Stimulated activated CD8-positive, alpha-beta memory T cell treated with anti-CD3 and anti-CD28 coated beads, Interleukin-7, amount 100 ng/mL, for 1 hour (primary cell): ENCODE measurements at places on chromosomes 3 and 15.

GRCh38 chr3:48370333-48370713 is 1.7 kb upstream of the FBXW12 start:
- no peak for DNase-seq

DNA sequence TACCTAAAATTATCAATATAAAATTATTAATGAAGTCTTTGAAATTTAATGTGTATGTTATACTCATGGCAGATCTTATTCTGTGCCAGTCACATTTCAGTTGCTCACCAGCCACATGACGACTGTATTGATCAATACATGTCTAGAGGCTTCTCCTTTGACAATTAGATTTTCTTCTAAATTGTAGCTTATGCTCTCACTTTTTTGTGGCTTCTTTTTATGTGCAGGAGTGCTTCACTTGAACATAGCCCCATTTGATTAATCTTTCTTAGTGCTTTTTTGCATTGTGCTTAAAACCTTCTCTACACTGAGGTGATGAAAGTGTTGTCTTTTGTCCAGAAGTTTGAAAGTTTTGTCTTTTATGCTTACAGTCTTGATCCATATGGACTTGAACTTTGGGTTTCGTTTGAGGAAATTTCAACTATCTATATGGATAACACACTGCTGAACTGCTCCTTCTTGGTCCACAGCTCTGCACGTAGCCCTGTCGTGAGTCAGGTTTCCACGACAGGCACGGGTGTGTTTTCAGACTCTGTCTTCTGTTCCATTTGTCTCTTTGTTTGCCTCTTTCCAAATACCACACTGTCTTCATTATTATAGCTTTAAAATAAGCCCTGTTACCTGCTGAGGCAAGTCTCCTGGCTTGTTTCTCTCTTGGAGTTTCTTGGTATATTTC is 393.9 kb upstream of the CFAP20DC start:
- DNase-seq, result no peak

DNA sequence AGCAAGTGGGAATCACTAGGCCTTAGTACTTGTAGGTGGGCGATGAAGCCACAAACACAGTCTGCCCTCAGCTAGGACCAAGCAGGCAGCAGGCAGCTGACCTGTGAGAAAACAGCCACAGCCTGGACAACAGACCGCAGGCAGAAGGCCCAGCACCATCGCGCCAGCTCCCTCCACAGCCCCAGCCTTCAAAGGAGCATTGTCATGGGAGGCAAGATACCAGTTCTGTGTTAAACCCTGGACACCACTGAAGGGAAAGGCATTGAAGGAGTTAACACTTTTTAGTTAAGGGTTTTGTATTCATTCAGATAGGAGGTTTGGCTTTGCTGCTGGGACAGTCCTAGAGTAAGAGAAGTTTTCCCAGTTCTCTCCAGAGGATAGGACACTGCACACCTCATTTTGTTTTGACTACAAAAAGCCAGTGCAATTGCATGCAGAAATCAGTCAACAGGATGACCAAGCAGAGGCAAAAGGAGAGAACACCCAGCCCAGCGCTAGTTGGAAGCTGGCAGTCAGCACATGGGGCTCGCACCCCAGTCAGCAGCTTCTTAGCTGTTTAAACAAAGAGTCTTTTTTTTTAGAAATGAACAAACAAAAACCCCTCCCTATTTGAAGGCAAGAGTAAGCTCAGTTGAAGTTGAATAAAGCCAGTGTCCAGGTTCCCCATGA is 286.1 kb upstream of the TPM1 start:
- no peak for DNase-seq

DNA sequence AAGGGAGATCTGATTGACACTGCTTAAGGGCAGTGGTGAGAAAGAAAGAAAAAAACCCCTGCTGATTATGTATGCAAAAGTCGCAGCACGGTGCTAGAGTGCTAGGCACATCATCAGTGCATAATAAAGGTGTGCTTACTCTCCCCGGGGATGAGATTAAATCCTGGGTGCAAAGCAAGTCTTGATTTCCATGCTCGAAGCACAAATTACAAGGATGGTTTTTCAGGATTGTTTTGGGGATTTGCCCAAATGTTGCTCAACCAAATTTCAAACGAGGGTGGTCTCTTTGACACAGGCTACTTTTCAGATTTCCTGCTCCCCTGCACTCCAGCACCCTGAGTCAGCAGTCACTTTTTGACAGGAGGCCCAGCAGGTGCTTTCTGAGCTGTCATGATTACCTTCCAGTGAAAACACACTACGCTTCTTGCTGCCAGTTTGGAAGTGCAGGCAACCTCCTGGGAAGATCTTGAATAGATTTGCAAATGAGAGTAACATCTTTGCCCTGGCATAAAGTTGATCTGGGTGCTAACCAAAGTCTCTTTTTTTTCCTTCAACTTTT is 167.5 kb upstream of the TRIM42 start:
- DNase-seq, result no peak

DNA sequence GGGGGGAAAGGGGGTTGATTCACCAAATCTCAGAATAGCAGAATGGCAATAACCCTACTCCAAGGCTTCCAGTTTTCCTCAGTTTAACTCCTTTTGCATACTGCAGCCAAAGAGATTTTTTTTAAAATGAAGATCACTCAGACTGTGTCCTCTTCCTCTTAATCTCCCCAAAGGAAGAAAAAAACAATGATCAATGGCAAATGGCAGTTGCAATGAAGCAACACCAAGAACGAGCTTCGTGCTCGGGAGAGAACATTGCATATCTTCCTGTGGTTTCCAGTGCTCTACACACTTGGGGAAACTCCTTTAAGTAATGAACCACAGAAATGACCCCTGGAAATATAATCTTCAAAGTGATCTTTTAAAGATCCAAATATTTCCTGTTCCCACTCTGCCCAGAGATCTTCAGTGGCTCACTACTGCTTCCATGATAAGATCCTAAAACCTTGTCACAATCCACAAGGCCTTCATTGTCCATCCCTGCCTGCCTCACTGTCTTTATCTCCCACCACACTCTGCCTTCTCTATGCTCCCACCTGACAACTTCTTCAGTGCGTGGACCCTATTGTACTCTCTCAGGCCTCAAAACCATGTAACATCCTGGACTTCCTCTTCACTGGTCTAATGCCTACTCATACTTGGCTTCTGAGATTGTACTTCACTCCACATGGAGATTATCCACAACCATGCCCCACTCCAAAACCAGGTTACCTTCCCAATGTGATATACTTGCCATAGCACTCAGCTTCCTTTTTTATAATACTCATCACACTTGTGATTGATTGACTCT is 394.8 kb downstream of the FHIT start:
- DNase-seq, result no peak

DNA sequence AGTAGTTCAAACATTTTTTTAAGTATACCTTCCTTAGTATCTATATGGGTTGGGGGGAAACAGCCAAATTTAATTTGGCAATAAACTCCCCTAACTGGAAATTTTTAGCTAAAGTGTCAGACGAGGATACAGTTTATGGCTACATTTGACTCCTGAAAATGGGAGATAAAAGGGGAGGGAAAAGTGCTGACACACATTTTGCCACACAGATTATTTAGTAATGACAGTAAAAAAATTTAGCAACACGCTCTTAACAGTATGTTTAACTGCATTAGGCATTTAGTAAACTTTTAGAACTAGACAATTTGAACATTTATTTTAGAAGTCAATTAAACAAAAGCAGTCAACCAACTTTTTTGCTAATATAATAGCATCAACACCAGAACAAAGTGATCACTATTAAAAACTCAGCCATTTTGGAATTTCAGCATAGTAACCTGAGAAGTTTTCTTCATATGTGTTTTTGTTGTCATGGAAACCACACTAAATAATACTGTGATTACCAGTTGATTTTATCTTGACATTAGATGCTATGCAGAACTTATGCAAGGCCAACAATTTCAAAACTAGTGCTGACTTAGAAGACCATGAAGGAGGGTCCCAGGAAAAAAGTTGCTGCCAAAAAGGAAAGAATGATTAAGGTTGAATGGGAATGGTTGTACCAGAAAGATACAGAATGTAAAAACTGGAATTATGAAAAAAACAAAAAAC is 47.0 kb upstream of the TFG start:
- no peak for DNase-seq

GRCh38 chr15:70245932-70246622 is 148.4 kb upstream of the TLE3 start:
- no peak for DNase-seq

GRCh38 chr3:178971614-178972013 is 100.0 kb downstream of the ZMAT3 start:
- DNase-seq, result no peak

GRCh38 chr3:1616744-1617143 is 481.9 kb upstream of the CNTN4 start:
- no peak for DNase-seq

DNA sequence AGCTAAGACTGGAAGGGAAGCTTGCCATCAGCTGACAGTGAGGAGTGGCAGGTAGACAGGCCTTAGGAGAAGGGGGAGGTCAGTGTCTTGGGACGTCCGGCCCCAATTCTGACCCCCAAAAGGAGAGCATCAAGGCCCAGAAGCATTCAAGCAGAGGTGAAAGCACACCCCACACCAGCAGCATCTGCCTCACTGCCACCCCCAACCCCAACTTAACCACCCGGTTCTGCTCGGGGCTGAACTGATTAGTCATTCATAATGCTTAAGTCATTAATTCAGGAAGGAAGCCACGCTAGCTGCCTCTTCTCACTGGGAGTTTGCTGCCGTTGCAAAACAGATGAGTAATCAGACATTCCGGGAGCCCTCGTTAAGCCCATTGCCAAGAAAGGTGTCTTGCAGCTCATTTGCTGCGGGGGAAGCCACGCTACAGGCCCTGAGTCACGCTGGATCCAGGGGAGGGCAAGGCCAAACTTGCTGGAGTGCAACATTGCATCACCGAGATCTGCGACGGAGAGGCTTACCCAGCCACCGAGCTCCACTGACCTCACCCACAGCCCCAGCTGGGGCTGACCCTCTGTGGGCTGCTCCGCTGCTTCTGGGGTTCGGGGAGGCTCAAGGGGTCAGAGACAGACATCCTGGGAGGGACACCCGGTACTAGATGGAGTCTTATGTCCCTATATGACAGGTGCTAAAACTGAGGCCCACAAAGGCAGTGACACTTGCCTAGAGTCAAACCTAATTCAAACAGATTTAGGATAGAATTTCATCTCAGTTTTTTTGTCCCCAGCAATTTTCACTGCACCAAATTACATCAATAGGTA is 46.4 kb upstream of the HES1 start:
- no peak for DNase-seq

- DNase-seq, result no peak
Measured at GRCh38 chr3:14913071-14913925, 34.1 kb upstream of the NR2C2 start.

GRCh38 chr3:144429719-144430121 is 458.1 kb downstream of the DIPK2A start:
- DNase-seq, result no peak

DNA sequence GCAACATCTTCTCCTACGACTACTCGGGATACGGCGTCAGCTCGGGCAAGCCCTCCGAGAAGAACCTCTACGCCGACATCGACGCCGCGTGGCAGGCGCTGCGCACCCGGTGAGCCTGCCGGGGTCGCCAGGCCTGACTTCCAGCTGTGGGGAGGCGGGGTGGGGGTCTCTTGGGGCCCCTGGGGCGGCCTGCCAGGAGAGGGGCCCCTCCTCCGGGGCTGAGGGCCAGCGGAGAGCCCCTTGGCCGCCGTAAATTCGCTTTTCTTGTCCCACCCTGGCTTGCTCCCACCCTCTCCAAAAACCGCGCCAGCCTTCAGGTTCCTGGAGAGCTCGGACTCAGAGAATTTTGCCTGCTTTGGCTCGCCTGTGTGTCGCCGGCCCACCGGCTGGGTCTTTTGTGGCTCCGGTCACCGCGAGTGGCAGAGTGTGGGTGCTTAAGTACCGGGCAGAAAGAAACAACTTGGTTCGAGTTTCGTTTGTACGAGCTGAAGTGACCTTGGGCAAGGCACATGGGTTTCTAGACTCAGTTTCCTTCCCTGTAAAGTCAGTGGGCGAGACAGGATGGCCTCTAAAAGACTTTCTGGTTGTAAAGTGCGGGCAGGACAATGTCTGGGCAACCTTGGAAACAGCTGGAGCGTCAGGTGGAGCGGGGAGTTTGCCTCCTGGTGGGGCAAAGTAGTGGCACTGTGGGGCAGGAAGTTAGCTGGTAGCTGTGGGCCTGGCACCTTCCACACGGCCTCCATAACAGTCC is 976 bp downstream of the ABHD17C start:
- no peak for DNase-seq

DNA sequence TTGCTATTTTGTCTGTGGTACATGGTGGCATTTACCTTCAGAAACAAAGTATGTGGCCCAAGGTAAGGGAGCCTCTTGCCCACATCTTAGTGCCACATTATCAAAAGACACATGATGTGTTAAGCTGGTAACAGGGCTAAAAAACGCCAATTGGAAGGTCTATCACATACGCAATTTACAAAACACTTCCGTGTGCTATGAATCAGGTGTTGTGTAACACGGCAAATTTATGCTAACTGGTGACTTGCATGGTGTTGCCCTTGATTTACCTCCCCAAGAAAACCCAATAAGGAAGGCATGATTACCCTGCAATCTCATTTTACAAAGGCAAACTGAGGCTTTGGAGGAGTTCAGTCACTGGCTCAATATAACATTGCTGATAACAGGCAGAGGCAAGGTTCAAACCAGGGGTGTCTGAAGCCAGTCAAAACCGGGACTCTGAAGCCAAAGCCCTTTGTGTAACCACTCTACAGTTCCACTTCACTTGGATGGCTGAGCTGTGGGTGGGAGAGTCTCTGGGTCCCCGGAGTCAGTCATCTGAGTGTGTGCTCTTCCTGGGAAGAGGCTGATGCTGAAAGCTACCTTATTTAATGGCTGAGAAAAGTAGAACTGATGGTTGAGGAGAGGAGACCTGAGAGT is 103.9 kb upstream of the BCL6 start:
- DNase-seq, result no peak

DNA sequence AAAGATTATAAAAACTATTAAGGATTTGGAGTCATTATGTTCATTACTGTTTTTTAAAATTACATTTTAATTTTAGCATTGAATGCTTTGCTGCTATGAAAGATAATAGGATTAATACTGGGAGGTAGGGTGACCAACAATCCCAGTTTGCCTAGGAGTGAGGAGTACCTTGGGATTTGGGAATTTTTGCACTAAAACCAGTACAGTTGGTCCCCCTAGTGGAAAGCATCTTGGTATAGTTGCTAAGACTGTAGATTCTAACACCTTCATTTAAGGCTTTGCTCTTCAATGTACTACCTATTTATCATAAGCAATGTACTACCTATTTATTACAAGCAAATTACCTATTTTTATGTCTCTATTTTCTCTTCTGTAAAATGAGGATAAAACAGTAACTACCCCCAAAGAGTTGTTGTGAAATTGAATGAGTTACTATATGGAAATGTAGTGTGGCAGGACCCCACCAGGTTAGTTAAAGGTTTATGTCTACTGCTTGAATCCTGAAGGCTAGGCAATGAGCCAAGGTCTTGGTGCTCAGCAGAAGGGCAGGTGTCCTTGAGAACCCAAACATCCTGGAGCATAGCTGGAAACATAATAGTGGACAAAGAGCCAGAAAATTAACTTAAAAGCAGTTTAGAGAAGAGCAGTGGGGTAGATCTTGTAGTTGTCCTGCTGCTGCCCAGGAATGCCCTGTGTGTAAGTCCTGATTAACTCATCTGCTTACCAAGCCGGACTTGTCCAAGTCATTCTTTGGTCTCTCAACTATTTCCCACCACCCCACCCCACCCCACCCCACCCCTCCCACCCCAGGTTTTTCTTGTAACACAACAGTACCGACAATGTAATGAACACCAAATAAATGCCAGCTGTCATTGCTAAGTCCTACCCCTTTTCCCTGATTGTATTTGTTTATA is 49.2 kb upstream of the NMD3 start:
- no peak for DNase-seq
